ENCODE measurements at places on chromosomes 1 and 21.

DNA sequence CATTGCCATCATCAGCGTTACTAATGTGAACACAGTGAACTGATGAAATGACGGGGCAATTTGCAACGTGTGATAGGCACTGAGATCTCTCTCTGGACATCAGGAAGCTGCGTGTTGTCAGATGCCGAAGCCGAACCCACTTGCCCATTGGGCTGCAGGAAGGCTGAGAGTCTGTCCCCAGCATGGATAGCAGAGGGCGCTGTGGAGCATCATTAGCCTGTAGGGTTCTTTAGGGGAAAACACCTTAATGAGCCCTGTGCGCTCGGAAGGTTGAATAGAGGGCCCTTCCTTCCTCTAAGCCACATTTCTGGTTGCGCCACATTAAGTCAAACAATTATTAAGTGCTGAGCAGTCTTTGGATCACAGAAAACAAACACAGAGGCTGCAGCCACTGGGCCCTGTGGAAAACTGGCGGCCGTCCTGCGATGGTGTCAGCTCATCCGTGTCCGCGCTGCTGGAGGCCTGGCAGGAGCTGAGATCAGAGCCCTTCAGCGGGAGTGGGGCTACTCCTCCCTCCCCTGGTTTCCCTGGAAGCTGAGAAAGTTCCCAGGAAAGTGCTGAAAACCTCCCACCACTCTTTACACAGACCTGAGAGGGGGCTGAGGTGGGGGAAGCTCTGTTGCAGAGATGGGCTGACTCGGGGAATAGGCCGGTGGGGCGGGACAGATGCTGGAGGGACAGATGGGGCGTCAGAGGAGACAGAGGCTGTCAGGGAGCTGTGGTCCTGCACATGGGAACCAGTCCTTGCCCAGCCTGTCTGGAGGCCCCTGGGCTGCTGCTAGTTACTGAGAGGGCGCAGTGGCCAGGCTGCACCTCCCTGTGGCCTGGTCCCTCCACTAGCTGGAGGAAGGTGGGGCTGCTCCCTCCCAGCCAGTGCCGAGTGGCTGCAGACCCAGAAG is 12.7 kb downstream of the TFF2 start:
- peak; percentile 83 for DNase-seq

GRCh38 chr1:176066709-176067108 is 140.4 kb downstream of the COP1 start:
- DNase-seq = no peak

DNA sequence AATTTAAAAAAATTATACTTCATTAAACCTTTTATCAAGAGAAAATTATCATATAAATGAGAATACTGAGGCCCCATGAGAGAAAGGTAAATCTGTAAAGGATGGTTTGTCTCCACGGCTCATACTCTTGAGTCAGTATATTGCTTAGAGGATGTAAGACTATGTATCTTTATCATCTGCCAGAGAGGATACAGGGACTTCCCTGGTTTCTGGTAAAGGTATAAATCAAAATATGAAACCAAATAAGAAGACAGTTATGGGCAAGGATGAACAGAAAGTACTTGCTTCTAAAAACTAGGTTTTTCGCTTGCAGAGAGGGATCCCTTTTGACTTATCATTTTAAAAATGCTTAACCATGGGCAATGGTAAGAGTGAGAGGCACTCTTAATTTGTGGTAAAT is 112.4 kb downstream of the POU2F1 start:
- no peak for DNase-seq

DNA sequence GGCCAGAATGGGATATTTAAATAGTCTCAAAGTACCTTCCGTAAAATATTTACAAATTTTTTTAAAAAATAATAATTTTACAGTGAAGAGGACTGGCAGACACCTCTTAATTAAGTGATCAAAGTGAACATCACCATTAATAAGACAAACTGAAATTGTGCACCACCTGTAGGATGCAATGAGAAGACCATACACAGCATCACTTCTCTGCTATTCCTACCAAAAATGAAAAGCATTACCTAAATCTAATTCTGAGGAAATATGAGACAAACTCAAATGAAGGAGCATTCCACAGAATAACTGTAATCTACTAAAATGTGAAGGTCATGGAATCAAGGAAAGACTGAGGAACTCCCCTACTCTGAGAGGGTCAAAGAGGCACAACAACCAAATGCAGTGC is 68.2 kb upstream of the PRDX6 start:
- no peak for DNase-seq

DNA sequence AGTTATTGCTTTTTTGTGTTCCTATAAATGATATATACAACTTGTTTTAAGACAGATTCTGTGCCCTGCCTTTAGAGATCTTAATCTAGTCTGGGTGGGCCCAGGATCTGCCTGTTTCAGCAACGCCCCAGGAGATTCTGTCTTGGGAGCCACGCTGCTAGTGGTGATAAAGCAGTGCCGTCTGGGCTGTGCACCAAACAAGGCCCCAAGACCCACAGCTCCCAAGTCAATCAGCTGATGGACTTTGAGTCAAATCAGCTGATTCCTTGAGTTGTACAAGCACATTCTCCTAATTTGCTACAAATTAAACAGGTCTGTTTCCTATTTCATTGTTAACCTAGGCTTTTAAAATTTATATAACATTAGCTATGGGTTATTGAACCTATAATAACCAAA is 15.7 kb upstream of the SLC44A3 start:
- no peak for DNase-seq

DNA sequence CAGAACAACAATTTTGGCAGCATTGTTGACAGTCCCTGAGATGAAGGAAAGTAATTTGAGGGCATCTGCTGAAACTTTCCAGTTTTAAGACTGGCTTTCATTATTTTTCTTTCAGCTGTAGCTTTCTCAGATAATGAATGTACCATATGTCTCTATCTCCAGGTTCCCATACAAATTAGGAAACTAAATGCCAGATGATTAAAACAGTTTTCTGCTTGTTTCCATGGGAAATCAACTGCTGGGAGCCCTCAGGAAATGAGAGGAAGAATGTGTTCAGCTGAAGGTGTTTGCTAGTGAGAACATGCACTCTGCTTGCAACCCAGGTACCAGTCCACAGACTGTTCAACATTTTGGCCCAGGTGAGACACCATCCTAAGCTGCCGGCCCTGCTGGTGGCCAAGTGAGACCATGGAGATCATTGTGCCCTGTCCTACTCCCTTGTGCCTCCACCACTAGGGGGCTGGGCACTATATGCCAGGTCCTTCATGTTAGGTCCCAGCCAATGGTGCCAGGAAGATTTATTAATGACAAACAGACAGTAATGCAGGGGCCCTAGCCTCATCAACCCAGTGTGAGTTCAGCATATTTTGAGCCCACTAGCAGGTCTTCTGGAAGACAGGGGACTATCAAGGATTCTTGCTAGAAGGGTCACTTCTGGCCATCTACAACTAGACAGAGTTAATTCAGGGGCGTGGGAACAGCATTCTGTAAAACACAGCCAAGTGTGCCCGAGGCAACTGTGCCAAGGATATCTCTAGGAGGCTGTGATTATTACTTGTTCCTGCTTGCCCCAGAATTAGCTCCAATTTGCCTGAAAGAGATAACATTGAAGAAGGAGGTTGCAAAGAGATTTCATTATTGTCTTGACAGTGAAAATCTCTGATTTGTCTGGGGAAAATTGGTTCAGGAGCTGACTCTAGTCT is 17.0 kb upstream of the LRRC8C start:
- DNase-seq = no peak

GRCh38 chr1:98389809-98390208 is 271.7 kb upstream of the SNX7 start:
- DNase-seq = no peak

DNA sequence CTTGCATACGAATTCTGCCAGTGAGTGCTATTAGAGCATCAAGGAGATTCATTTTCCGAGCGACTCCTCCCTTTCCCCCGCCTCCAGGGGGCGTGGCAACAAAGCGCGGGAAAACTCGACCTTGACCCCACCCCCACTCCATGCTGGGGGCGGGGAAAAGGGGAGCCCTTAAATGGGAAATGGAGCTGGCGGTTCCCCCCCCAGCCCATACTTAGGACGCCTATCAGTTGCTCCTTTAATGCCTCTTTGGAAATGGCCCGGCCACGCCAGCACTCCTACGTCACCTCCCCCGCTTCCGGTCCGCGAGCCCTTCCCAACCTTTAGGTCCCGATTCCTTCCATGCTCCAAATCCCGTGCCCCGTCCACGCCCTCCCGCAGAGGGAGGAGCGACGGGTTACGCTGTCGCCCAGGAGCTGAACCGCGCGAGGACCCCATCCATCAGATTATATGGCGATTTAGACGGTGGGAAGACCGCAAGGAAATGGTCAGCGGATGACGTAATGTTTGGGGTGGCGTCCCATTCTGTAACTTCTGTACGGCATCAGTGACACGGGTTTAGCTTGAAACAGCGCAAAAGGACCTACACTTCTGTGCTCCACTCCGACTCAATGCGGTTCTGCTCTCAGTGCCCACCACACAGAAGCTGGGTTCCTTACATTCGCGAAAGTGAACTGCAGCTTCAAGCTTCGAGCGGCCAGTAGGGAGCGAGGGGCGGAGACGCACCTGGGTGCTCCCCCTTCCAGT is 702 bp upstream of the ZNF687 start:
- peak; percentile 97 for DNase-seq

DNA sequence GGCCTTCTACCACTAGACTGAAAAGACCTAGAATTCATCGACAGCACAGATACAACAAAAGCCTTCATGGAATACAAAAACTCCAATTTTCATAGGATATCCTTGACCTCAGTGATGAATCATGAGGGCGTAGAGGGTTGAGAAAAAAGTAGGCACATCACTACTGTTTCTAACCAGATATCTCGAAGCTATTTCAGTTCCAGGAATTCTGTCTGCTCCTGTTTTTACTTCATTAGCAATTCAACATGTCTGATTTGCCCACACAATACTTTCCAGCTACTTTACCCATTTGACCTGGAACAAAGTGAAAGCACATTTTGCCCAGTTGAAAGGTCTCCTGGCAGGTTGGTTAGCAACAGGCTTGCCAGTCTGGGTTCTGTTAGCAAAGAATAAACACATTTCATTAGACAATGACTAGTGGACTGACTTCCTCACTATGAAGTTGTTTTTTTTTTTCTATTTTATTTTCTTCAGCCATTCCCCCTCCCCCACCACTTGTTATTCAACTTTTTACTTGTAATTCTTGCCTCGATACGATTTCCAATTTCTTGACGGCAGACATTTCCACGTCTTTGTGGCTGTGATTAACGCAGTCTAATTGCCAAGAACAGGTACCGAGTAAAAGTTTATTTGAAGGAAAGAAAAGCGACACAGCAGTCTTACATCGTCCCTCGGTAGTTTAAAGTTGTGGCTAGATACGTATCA is 4.0 kb upstream of the ZBTB18 start:
- peak; percentile 48 for DNase-seq

DNA sequence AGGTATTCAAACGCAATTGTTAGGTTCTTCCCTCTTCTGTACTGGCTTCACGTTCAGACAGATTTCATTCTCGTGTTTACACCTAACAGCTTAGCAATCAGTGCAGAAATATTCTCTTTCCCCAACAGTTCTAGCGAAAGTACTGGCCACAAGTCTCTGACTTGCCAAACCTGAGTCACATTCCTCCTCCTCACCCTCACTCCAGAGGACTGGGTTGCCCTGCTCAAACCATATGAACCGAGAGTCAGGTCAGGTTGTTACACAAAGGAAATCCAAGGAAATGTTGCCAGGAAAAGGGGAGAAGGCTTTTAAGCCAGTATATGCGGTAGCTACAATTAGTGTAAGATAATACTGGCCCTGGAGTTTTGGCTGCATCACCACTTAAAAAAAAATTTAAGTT is 282.5 kb downstream of the RGS7 start:
- DNase-seq = no peak

- no peak for DNase-seq
Measured at GRCh38 chr1:39497585-39497984, 6.1 kb downstream of the BMP8A start.

GRCh38 chr1:108644984-108645383 is 15.9 kb downstream of the HENMT1 start:
- DNase-seq = peak; percentile 69

- DNase-seq = peak; percentile 51
Measured at GRCh38 chr1:226649780-226650179, 89.3 kb downstream of the ITPKB start.

DNA sequence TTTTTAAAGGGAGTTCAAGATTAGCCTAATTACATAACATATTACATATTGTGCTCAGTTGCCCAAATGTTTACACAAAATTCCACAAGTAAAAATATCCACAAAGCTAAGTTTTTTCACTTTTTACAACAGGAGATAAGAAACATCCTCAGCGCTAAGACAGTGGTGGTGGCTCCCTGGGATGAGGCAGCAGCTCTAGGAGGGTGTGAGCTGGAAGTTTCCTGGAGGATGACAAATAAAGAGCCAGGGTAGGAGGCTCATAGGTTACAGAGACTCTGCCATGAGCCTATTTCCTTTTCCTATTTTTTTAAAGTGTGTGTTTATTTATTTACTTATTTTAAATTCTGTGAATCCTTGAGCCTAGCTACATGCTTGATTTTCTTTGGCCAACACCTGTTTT is 91.7 kb downstream of the COL24A1 start:
- no peak for DNase-seq

DNA sequence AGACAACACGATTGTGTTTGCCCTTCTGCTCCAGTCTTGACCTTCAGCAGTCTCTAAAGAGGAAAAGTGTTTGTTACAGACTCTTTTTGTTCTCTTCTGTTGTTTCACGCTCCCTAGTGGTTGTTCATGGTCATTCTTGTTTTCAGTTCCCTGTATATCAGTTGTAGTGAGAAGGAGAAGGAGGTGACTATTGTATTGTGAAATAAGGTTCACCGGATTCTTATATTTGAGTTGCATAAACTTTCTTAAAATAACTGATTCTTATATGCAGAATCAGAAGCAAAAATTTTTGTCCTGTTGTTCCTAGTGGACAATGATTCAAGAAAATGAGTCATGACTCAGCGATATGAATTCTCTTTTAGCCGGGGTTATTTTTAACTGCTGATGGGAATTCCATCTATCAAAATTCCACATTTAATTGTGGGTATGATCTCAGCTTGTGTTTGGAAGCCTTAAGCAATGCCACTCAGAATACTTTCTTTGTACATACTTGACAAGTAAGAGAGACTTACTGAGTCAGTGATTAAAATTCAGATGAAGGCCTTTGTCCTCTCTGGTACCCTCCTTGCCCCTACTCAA is 152.2 kb downstream of the CLEC20A start:
- DNase-seq = no peak

- DNase-seq = peak; percentile 55
Measured at GRCh38 chr1:101293461-101294051, 56.7 kb downstream of the S1PR1 start.

DNA sequence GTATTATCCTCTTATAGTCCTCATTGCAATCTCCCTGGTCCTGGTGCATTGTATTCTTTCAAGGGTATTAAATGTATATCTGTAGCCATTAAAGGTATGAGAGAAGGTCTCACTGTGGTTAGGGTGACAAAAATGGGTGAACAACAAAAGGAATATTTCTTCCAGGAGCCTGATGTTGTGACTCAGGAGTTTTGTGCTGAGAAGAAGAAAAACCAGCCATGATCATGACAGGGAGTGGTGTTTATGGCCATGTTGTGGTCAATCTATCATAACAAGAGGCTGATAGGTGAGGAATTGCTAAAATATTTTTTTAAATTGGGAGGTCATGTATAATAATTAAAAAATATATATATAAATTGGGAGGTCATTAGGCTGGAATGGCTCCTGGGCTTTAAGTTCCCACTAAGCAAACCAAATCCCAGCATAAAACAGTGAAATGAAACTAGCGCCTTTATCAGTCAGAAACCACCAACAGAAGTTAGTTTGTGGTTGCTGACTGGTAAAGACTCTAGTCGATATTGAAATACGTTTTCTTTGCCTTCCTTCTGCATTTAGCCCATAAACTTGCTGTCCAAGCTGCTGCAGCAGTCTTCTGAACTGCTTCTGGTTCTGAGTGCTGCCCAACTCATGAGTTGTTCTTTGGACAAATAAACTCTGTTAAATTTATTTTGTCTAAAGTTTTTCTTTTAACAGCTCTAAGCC is 60.3 kb downstream of the TBX19 start:
- no peak for DNase-seq

Measured in CD4-positive, alpha-beta T cell treated with Interleukin-12 subunit alpha and Interleukin-12 subunit beta, for 1 hour (primary cell).